Stimulated activated CD4-positive, alpha-beta T cell treated with anti-CD3 and anti-CD28 coated beads, Interleukin-4, amount 100 ng/mL, for 1 hour (primary cell): ENCODE measurements at places on chromosomes 13 and 19.
A peak's percentile ranks its signal among the peaks of the same experiment; 100 is the strongest.

DNA sequence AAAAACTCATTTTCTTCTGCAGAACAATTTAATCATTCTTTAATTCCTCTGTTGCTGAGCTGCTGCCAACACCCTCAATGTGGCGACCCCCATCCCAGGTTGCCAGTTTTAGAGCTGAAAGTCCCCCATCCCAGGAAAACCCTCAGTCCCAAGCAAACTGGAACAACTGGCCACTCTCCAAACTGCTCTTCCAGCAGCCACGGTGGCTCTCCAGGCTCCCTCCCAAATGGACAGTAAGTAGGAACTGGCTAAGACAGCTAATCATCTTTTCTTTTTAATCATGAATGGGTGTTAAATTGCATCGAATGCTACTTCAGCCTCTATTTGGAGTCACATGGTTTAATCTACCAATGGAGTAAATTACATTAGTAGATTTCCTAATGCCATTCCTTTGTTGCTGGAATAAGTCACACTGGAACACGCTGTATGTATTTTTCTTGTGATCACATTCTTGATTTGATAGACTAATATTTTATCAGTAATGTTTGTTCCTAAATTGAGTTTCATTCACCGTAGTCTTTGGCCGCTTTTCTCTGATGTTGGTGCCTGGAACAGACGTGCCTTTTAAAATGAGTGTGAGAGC is 33.7 kb upstream of the VSTM2B start:
- no peak for DNase-seq

DNA sequence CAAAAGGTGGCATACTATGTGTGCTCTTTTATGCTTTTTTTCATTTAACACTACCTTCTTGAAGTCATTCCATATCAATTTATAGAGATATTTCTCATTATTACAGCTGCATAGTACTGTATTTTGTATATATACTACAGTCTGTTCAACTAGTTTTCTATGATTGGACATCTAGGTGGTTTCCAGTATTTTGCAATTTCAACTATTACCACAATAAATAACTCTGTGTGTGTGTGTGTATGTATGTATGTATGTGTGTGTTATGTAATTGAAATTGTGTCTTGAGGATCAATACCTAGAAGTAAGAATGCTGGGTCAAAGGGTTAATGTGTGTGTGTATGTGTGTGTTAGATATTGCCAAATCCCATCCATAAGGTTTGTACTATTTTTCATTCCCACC is 7.0 kb downstream of the LPAR6 start:
- DNase-seq: no peak

GRCh38 chr13:22320991-22321390 is 650.1 kb downstream of the FGF9 start:
- DNase-seq: no peak

- DNase-seq: no peak
Observed at GRCh38 chr19:47703301-47703700, 9.9 kb upstream of the EHD2 start.

- DNase-seq: no peak
Observed at GRCh38 chr19:17411801-17412200, 6.4 kb upstream of the BST2 start.

GRCh38 chr13:59176775-59177174 is 987.0 kb downstream of the DIAPH3 start:
- no peak for DNase-seq

- no peak for DNase-seq
Observed at GRCh38 chr13:44302940-44303575, 70.6 kb upstream of the SERP2 start.

DNA sequence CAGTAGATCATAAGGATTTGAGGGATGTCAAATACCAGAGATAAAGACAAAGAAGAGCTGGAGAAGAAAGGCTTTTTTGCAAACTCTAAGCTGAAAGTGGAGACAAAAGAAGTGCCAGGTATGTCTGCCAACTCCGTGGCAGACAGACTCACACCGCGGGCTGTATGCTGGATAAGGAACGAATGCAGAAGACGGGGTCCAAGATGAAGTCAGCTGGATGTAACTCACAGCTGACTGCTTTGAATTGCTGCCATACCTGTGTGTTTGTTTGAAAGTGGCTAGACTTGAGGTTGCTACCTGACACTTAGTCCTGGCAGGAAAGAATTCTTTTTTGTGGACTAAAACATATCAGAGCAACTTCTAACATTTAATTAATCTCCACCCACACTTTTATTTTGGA is 398.8 kb downstream of the DLEU7 start:
- no peak for DNase-seq

DNA sequence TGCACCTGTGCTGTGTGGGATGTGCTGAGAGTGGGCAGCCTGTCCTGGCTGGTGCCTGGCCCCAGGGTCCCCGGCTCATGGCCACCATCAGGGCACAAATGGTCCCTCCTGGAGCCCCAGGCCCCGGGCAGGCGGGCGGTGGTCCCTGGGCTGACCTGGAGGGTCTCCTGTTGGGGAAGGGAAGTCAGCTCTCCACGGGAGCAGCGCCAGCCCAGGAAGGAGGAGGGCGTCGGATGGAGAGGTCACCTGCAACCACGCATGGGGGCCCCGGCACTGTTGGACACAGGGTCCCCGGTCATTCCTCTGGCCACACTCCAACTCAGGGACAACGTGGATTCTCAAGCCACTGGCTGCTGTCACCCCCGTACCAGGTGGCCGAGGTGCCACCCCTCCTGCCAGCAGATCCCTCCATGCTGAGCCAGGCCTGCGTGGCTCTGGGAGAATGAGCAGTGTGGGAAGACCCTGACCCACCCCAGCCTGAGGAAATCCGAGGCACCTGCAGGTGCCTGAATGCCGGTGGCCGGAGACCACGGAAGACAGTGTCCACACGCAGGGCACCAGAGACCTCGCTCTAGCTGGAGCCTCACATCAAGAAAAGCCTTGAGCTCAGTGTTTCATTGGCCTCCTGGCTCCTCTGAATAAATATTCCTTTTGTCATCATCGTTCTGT is 13.5 kb downstream of the LMNB2 start:
- no peak for DNase-seq

- DNase-seq: no peak
Observed at GRCh38 chr13:23828086-23828485, 61.1 kb downstream of the MIPEP start.

GRCh38 chr19:33620611-33621010 is 1.1 kb upstream of the CHST8 start:
- DNase-seq: no peak

DNA sequence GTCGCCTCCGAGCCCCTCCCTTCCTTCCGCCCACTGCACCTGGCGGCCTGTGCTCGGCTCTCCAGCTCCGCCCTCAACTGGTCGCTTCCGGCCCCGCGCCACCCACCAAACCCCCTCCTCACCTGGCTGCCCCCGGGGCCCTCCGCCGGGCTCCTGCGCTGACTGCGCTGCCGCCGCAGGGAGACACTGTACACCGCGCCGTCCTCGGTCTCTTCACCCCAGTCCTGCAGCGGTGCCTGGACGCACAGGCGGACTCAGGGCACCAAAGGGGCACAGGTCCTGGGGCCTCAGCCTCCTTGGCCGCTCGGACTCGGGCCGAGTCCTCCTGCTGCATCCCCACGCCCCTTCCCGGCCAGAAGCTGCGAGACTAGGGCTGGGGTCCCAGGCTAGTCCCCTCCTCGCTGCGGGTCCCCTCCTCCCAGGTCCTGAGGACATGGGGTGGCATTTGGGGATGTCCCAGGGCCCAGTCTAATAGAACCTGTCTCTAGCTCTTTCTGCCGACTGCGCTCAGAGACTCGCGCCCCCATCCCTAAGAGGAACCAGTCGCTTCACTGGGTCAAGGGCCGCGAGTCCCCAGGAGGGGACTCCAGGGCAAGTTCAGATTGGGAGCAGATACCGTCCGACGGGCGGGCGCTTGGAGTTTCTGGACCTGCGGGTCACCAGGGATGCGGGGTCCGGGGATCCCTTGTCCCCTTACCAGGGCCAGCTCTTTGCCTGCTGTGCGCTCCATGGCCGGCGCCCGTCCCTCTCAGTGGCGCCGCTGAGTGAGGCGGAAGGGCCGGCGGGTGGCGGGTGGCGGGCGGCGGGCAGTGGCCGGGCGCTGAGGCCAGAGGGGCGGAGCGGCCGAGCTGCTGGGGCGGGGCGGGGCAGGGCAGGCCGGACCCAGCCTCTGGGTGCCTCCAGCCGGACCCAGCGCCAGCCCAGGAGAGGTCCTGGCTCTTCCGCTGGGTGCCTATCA is at the start of gene RGL3:
RGL3 (minus strand) TSS at position 766 of the 958 bp plus-strand sequence; CDS start at position 730, 36 bp downstream.
- DNase-seq: no peak

- no peak for DNase-seq
Observed at GRCh38 chr13:99227909-99228688, 27.4 kb downstream of the UBAC2 start.

DNA sequence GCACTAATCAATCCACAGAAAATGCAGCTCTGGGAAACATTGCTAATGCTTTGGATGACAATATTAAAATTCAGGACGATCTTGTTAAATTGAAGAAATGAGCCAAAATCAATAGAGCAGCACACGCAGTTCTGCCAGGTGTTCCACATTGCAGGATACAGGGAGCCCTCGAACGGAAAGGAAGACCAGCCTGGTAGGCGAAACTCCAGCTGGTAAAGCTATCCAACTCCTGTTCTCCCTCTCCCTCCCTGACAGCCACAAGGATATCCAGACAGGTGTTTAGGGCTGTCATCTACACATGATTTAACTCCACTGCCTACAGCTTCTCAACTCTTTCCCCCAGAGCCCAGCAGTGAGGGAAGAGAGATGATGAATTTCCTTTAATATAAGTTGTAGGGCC is 67.7 kb downstream of the EPSTI1 start:
- no peak for DNase-seq

DNA sequence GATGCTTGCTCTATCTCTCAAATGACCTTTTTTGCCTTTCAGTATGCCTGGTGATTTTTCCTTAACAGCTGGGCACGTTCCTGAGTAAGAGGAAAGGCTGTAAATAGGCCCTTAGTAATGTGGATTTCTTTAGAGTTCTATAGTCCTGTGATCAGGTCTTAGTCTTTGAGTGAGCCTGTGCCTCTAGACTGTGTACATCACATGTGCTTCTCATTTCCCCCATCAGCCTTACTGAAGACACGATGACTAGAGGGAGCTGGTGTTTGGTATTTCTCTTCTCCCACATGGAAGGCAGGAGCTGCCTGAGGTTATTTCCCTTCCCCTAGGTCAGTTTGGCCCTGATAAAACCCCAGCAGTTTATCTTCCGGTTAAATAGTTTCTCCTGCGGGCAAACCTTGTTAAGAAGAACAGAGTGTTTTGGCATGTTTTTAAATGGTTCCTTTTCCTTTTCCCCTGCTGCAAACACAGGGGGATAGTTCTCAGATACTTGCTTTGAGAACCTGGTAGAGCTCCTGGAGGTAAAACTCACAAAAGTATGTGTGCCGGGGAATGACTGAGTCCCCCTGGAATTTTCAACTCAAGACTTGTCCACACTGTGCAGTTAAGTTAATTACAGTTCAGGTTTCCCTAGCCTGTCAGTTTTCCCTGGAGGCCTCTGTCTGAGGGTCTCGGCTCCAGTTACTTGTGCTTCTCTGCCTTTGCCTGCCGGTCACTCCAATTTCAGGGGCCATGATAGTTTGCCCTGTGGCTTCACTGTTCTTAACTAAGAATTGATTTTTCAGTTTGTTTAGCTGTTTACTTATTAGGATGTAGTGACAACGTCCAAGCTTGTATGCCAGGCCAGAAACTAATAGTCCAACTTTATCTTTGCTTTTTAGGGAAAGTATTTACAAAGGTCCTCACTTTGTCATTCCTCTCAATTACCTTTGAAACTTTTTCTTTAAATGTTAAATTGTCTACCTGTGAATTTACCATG is 94.4 kb downstream of the URI1 start:
- no peak for DNase-seq

GRCh38 chr13:19861762-19862161 is 1.7 kb downstream of the ZMYM5 start:
- DNase-seq: no peak

DNA sequence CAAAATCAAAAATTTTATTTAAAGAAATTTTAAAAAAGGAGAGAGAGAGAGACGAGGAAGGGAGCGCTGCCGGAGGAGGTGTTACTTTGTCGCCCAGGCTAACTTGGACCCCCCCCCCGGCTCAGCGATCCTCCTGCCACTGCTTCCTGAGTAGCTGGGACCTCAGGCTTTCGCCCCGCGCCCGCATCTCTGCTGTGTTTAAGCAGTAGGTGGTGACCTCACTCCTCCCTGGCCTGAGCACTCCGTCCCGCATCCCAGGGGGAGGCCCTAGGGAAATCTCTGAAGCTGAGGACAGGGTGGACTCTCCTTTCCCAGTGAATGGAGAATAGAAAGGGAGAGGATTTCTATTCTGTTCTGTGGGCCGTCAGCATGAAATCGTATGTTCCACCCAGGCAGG is 485 bp upstream of the ZNF845 start:
- DNase-seq: peak; percentile 34

DNA sequence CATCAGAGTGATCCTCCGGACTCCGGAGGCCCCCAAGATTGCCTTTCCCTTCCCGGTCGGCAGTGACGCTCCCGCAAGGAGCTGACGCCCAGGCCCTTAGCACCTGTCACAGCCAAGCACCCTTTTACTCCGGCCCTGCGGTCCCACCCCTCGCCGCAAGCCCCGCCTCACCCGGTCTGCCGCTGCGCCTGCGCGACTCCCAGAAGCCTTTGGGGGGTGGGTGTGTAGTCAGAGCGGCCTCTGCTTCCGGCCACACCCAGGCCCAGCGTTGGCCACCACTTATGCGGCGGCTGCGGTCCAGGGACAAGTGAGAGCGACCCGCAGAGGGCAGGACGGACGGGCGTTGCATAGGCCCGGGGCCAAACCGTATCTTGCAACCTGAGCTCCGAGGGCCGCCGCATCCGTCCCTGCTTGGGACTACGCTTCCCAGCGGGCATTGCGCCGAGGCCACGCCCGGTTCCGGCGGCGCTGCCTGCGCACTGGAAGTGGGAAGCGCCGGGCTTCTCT is 441 bp upstream of the ZFP28 start:
- peak; percentile 89 for DNase-seq

DNA sequence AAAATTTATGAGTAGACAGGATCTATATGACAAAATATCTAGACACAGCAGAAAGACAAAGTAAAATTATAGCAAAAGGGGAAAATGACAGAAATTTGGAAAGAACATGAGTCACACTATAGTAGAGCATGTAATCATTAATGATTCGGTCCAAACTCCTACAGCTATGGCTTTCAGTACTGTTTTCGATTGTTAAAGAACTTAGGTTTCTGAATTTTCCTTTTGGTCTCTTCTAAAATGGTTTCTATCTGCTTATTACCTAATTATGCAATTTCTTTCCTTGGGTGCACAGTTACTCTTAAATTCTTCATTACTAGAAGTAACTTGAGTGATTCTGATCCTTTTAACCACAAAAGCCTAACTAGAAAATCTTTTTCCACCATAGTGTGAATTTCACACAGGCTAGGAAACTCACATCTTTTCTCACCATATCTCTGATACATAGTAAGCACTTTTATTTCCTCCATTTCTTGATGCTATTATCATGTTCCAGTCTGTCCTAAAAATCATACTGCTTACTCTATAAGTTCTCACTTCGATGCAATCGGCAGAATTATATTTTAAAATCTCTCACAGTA is 1101.4 kb downstream of the PCDH9 start:
- no peak for DNase-seq

DNA sequence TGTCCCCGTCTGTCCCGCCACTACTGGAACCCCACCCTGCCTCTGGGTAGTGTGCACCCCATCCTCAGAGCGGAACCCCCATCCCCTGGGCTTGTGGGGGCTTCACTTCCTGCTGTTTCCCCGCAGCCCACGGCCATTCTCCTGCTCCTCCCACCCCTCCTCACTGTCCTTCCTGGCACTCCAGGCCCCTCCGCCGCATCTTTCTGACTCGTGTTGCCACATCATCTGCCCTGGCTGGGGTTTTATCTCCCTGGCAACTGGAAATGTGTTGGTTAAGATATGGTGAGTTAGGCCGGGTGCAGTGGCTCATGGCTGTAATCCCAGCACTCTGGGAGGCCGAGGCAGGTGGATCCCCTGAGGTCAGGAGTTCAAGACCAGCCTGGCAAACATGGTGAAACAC is 37.3 kb downstream of the KDM4B start:
- no peak for DNase-seq
